ENCODE measurements at places on chromosomes 2 and 18.

DNA sequence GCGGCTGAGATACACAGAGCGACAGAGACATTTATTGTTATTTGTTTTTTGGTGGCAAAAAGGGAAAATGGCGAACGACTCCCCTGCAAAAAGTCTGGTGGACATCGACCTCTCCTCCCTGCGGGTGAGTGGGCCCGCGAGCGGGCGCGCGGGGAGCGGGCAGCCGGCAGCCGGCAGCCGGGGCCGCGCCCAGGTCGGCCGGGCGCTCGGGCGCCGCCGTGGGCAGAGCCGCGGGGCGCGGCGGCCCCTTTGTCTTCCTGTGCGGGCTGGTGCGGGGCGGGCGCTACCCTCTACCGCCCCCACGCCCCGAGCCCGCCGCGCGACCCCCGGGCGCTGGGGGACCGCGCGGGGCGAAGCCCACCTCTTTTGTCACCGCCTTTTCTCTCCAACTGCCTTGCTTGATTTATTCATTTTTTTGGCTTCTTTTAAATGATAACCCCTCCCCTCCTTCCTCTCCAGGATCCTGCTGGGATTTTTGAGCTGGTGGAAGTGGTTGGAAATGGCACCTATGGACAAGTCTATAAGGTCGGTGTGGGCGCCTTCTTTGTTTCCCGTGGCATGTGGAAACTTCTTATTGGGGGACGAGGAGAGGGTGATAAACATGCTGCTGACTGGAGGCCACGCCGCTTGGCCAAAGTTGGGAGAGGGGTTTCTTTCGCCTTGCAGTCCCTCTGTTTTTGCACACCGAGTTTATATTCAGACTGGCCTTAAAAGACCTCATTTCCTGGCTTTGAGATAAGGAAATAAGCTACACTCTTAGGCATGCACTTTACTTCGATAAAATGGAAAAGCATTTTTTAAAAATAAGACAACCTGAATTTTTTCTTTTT is 722 bp downstream of the MAP4K4 start:
- DNase-seq = no peak

GRCh38 chr2:143802871-143803650 is 673.8 kb downstream of the ARHGAP15 start:
- no peak for DNase-seq

GRCh38 chr18:44977856-44978255 is 297.2 kb downstream of the SETBP1 start:
- DNase-seq = no peak

DNA sequence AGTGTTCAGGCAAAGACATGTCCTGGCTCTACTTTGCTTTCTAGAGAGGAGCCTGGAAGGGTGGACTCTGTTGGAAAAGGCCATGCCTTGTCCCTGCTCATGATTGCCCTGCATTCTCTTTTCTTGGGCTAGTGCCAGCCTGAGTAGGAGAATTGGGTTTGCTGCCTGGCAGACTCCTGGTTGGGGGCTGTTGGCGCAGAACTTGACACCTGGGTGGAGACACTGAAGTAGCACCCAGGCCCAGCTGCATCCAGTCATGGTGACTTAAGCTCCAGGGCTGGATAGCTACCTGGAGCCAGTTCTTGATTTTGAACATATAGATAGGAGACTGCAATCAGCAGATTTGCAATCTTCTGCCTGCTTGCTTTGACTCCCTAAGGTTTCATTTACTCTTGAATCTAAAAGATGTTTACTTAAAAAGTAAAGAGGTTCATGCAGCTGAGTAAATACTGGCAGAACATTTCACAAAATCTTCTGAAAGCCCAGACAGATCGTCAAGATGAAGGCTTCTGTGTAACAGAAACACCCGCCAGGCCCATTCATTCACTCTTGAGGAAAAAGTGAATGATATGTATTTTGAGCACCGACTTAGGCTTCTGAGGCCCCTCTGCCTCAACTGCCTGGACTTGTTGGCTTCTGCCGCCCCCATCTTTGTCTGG is 38.0 kb upstream of the YWHAQ start:
- no peak for DNase-seq

- DNase-seq = no peak
These were observed 42.6 kb downstream of the CMPK2 start for GRCh38 chr2:6823111-6823510.

DNA sequence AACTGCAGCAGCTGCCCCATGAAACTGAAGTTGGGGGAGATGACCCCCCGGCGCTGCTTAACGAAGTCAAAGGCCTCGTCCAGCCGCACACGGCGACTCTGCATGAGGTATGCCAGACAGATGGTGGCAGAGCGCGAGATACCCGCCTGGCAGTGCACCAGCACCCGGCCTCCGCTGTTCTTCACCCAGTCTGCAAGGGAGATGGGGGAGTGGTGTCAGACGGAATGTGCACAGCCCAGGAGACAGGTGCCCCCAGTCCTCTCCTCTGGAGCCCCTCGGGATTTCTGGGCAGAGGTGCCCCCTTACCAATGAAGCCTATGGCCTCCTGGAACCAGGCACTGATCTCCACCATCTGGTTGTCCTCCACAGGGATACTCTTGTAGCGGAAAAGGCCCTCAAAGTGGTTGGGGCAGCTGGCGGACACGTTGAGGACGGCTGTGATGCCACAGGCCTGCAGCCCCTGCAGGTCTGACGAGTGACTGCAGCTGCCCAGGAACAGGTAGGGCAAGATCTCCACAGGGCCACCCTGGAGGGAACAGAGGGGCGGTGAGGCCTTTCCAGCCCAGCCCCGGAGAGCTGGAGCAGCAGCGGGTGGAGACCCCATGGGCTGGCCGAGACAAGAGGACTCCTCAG is 1.3 kb downstream of the DUSP2 start:
- DNase-seq = no peak

GRCh38 chr18:38933322-38933721 is 1367.7 kb upstream of the CELF4 start:
- DNase-seq = no peak

DNA sequence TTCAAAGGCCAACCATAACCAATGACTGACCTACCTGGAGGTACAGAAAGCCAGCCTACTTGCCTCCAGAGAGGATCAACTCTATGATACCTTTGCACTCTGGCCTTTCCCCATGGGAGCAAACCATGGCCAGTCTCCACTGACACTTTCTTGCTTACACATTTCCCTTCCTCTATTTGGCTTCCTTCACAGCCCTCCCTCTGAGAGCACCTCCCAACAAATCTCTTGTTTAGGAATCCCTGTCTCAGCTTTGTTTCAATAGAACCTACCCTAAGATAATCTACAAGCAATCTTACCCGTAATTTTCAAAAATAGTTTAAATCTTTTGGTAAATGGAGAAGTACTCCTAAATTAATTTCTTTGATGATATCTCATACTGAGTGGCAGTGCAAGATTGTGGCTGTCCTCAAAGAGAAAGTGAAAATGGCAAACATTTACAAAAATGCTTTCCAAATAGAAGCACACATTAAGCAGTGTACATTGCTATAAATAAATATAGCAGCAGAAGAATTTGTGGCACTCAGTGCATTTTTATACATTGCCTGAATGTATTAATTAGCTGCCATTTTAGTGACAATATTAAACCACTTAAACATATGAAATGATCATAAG is 140.6 kb downstream of the CCDC148 start:
- no peak for DNase-seq

- no peak for DNase-seq
These were observed 10.5 kb upstream of the BBS5 start for GRCh38 chr2:169468841-169469240.

DNA sequence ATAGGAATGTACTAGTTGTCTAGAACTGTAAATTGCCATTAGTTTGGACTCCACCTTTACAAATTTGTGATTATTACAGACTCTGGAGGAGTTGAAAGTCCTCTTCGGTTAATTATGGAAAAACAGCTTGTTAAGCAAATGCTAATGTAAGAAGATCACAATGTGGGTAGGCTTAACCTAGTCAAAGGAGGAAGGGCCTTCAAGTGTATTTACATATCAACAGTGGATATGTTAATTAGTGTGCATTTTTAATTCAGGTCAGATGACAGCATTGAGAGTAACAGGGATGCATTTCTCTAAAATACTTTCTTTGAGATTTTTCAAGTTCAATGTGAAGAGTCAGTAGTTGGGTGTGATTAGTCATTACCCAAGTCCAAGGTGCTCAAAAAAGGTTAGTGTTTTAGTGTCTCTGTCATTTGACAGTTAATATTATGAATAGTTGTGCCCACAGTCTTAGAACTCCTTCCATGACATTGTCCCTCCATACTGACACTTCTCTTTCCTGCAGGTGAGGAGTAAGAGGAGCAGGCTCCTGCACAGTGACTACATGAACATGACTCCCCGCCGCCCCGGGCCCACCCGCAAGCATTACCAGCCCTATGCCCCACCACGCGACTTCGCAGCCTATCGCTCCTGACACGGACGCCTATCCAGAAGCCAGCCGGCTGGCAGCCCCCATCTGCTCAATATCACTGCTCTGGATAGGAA is 28.0 kb downstream of the CD28 start:
- no peak for DNase-seq

- DNase-seq = no peak
These were observed 1434.4 kb downstream of the LRP1B start for GRCh38 chr2:140696449-140696848.

GRCh38 chr2:62209427-62209991 is 13.6 kb downstream of the B3GNT2 start:
- DNase-seq = no peak

- DNase-seq = no peak
These were observed 181.4 kb upstream of the FN1 start for GRCh38 chr2:215617060-215617824.

- DNase-seq = no peak
These were observed 87.4 kb downstream of the EML4 start for GRCh38 chr2:42256505-42256904.

DNA sequence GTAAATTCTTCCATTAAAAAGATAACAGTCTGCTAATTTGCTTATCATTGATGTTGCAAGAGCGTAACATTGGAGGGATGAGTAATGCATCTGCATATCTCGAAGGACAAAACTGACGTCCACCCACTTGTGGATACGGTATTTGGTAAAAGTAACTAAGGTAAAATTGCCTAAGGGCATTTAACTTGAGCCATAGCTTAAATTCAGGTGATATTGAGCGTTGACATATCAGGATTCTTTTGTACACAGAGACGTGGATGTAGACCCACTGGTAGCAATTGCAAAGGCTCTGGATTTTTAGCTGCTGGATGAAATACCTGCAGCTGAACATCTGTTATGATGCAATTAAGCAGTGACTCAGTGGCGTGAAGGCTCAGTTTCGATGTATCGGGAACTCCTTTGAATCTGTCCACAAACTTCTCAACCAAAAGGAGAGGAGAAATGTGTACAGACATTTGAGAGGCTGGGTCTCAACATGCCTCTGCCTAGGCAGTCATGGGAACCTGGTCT is 119.3 kb downstream of the SPTBN1 start:
- DNase-seq = no peak

DNA sequence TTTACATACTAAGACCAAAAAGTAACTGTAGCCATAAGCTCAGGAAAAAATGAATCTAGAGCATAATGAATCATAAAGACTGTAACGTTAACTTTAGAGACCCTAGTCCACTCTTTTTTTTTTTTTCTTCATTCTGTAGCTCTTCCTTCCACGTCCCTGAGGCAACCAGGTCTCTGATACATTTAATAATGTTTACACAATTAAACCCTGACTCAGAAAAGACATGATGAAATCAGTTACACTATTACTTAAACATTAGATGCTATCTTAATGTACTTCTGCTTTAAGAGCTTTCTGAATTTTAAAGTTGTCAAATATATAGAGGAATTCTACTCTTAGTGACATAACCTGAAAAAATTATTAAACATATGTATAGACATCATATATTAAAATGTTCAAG is 1121.5 kb upstream of the DDX18 start:
- no peak for DNase-seq

DNA sequence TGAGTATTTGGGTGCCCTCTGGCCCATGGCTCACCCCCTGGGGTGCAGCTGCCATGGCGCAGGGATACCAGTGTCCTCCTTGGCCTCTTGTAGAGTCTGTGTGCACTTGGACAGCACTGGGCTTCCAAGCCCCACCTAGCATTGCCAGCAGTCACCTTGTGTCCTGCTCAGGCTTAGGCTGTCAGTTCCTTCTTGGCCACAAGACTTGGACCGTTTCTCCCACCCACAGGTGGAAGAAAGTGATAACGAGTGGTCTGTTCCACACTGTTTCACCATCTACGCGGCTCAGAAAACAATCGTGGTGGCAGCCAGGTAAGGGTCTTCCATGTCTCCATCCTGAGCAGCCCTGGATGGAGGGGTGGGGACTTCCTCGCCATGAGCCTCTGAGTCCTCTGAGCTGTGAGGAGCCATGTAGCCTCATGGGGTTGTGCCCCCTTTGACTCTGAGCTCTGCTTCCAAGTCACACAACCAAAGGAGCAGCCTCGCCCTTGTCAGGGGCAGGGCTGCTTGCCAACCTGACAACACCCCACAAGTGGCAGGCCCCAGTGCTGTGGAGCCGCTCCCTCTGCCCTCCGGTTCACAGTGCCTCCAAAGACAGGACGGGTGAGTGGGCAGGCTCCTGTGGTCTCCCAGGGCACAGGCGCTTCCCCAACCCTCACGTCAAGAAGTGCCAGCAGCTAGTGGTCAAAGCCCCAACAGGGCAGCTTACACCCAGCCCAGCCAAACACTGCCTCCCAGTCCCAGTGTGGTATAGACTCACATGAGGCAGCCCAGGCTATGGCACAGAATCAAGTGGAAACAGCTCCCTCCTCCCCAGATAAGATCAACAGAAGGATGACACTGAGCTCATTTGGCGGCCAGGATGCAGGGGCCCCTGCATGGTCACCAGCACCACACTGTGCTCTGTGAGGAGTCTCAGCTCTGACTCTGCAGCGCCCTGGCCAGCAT is 18.4 kb downstream of the STK25 start:
- no peak for DNase-seq

DNA sequence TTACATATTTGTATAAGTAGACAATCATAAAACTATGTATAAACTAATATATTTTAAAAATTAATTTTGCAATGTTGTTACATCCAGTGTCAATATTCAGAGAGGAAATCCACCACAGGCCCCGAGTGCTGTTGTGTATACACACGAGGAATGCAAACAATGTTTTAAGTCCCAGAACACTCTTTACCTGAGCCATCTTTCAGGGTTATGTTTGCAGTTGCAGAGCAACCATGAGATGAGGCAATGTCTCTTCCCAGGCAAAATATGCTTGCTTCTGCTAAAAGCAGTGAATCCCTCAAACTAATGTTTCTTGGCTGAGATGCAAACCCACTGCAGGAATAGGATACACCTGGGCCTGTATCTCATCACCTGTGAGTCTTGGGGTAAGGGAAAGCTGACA is 91.3 kb downstream of the ASXL2 start:
- no peak for DNase-seq

DNA sequence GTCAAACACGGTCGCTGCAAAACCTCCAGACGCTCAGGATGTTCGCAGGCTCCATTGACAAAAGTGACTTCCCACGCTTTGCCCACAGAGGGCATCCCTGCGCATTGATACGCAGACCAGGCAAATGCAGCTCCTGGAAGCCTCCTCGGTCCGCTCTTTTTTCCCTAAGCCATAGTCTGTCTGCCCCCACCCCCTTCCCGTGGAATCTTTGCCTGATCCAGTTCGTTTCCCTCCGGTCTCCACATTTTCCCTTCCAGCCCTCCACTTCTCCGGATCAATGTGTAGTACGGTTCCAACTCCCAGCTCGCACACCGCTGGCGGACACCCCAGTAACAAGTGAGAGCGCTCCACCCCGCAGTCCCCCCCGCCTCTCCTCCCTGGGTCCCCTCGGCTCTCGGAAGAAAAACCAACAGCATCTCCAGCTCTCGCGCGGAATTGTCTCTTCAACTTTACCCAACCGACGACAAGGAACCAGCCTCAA is at the start of gene DCC:
DCC (plus strand) TSS at position 307 of the 481 bp plus-strand sequence. CDS start 591 bp downstream, outside the sequence.
- DNase-seq = no peak

GRCh38 chr2:88707003-88707402 is 15.5 kb downstream of the RPIA start:
- no peak for DNase-seq

Measured in activated T-helper 1 cell treated with anti-CD3 and anti-CD28 coated beads, Interleukin-2, amount 50 U/mL, for 16 hours (primary cell).